ENCODE measurements at places on chromosomes 16 and 17.

DNA sequence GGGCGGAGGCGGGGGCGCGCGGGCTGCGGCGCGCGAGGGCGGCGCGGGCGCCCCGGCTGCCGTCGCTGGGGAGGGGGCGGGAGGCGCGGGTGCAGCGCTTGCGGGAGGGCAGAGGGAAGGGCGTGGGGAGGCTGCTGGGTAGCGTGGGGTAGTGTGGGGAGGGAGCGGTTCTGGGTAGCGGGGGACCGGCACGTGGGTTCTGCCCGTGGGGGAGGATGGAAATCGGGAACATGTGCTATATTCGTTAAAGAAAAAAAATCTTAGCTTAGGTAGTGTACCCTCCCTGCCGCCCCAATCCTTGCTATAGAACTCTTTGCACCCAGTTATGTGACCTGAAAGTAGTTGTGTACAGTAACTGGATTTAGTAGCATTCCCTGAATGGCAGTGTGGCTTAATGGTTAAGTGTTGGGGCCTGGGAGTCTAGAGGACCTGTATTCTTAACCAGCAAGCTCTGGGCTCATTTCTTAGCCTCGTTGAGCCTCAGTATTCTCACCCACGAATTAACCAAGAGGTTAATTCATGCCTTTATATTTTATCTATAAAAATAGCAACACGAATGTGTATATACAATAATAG lies 646 bp downstream of the RABEP1 start:
- no peak for DNase-seq

GRCh38 chr17:27940503-27941428 lies 47.6 kb upstream of the LYRM9 start:
- no peak for DNase-seq

GRCh38 chr17:67605256-67605912 lies 112.4 kb upstream of the NOL11 start:
- DNase-seq: no peak

GRCh38 chr17:21674242-21674731 lies 18.0 kb upstream of the KCNJ18 start:
- no peak for DNase-seq

- no peak for DNase-seq
Observed at GRCh38 chr17:8472663-8473062, 37.0 kb downstream of the NDEL1 start.

GRCh38 chr17:69417545-69418483 lies 3.3 kb downstream of the MAP2K6 start:
- DNase-seq: no peak

DNA sequence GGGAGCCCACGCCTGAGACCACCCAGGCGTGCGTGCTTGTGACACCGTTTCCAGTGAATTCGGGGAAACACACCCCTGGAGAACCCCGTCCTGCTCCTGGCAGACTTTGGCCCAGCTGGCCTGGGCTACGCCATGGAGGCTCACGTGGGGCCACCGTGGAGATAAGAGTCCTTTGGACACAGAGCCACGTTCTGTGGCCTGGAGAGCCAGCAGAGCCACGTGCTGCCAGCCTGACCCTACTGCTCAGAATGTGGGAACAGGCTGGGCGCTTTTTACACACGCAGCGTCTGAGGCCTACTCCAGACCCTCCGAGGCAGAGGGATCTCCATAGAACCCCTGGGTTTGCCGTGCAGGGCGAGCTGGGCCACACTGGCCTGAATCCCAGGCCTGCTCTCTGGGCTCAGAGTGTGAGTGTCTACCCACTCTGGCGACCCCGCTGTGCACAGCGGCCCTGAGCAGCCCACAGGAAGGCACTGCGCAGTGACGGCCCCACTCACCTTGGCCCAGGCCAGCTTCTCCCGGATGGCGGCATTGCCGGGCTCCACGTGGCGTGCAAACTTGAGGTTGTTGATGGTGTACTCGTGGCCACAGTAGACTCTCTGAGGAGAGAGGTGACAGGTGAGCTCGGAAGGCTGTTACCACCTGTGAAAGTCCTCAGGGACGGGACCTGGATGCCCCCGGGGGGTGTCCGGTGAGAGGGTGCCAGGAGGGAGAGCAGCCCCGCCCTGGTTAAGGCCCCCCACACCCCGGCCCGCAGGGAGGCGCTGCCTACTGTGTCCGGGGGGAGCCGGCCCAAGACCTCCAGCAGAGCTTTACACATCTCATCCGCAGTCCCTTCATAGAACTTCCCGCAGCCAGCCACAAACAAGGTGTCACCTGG lies 10.0 kb downstream of the HAGH start:
- no peak for DNase-seq

- DNase-seq: peak; percentile 61
Observed at GRCh38 chr17:75876190-75876937, 2.0 kb downstream of the TRIM47 start.
